NCI-H1694 treated with DMSO at 0.1 percent for 48 hours (cell line): ENCODE measurements at places on chromosomes 12 and 14.

GRCh38 chr12:126708492-126708896, 1558.5 kb upstream of the TMEM132C start:
- DNase-seq = no peak

GRCh38 chr12:70149665-70150064, 93.6 kb upstream of the CNOT2 start:
- no peak for DNase-seq

DNA sequence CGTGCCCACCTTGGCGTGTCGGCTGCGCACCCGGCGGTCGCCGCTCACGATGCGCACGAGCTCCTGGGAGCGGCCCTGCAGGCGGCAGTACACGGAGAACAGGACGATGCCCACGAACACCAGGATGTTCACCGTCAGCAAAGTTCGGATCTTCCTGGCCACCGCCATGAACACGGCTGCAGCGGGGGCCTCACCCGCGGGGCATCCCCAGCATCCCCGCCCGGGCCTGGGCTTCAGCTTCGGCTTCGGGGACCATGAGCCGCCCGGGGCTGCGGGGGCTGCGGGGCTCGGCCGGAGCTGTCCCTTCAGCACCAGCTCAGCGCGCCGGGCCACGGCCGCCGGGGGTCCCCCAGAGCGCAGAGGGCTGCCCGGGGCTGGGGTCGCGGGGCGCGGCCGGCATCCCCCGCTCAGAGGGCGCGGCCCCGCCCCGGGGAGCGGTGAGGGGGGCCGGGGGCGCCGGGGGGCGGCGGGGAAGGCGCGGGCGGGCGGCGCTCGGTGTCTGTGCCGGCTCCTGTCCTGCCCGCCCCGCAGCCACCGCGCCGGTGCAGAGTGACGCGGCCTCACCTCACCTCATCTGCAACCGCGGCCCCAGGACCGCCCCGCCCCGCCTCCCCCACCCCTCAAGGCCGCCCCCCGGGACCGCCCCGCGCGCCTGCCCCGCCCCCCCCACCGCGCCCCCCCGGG, at the start of gene GALNT9:
TSS of gene GALNT9 (minus strand) at position 554 of the 684 bp plus-strand sequence. CDS start at position 168, 386 bp downstream.
- DNase-seq = no peak

DNA sequence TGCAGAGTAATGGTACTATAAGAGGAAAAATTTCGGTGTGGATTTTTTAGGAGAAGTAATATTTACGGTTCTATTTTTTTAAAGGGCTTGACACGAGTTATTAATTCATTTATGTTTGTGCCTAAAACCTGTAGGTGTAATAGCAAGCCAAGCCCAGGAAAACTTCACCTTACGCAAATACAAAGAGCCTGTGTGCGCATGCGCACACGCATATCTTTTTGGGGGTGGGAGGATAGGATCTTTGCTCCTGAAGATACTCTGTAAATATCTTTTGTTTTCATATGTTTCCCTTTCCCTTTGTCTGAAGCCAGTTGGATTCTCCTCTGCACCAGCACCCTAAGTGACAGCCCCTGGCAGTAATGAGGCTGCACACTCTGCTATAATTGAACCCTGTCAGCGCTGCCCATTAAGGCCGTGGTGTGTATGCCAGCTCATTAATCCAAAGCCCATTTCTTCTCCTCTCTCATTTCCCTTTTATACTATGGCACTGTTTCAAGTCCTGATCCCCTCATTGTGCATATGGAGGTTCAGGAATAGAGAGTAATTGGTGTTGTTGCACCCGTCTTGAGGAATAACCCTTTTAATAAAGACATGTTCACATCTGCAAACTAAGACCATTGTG, 327.2 kb upstream of the E2F7 start:
- DNase-seq = no peak

GRCh38 chr12:22069851-22070250, 23.8 kb downstream of the CMAS start:
- no peak for DNase-seq

GRCh38 chr14:59131938-59132795, 56.3 kb upstream of the DAAM1 start:
- no peak for DNase-seq

DNA sequence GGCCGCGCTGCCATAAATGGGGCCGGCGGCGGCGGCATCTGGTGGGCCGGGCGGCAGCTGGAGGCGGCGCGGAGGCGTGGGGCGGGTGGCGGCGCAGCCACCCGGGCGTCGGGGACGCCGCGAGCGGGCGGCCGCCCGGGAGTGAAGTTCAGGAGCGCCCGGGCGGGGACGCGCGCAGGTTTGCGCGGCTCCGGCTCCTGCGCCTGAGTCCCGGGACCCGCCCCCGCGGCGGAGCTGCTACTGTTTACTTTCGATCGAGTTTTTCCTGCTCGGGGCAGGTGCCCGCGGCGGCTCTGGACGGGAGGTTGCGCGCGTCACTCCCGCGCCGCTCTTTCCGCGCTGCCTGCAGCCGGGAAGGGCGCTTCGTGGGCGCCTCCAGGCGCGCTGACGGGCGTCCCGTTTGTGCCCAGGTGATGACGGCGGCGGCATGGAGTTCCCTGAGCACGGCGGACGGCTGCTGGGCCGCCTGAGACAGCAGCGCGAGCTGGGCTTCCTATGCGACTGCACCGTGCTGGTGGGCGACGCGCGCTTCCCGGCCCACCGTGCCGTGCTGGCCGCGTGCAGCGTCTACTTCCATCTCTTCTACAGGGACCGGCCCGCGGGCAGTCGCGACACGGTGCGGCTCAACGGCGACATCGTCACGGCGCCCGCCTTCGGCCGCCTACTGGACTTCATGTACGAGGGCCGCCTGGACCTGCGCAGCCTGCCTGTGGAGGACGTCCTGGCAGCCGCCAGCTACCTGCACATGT, at the start of gene ZBTB42:
TSS of gene ZBTB42 (plus strand) at position 331 of the 749 bp plus-strand sequence. CDS start at position 428, 97 bp downstream.
- peak; percentile 73 for DNase-seq

- no peak for DNase-seq
Observed at GRCh38 chr14:59116984-59117415, 71.5 kb upstream of the DAAM1 start.

- DNase-seq = no peak
Observed at GRCh38 chr14:72387726-72388125, 455.5 kb downstream of the RGS6 start.

GRCh38 chr12:27344760-27345159, 12.1 kb downstream of the BMAL2 start:
- no peak for DNase-seq

DNA sequence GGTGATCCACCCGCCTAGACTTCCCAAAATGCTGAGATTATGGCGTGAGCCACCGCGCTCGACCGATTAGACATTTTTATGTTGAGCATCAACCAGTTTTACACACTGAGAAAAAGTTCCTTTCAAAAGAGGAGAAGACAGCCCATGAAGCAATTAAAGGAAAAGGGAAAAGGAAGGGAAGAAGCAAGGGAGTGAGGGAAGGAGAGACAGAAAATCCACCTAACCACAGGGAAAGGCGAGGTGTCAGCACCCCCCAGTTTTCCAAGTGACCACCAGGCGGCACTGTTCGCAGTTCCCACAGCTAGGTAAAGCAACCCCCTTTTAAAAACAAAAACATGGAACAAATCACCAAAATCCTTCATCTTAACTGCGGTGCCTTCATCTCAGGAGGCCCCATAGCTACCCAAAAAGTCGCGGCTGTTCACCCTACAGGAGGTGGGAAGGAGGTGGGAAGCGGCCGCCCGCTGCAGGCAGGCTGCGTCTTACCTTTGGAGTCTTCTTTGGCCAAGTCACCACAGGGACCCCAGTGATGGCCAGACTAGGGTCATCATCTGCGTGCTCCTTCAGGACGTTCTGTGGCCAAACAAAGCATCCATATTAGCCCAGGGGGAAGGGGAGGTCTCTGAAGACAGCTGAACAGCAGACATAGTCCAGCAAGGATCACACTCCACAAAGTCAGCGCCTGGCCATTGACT, 86.6 kb downstream of the KDM2B start:
- no peak for DNase-seq

DNA sequence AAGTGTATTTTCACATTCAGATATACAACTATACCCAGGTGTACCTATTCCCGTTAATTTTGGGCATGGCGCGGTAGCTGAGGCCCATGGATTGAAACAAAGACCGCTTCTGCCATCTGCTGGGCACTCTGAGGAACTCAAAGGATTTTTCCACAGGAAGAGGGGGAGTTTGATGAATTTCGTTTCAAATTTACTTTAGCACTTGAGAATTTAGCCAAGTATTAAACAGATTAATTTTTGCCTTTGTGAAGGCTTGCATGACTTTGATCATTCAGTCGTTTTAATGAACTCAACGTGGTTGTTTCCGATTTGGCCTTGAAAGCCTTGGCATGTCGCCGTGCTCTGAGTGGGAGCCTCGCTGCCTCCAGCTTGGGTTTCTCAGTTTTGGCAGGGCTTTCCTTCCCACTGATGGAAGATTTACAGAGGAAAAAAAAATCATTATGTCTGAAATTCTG, 153.2 kb upstream of the DDHD1 start:
- DNase-seq = peak; percentile 31

GRCh38 chr12:113359133-113359938, 949 bp downstream of the PLBD2 start:
- DNase-seq = peak; percentile 51

GRCh38 chr12:54028314-54029201, at the start of gene HOXC6:
Gene HOXC6, plus strand, starts transcription at chr12:54028440. Its CDS starts 82 bp downstream, at chr12:54028522.
- no peak for DNase-seq

DNA sequence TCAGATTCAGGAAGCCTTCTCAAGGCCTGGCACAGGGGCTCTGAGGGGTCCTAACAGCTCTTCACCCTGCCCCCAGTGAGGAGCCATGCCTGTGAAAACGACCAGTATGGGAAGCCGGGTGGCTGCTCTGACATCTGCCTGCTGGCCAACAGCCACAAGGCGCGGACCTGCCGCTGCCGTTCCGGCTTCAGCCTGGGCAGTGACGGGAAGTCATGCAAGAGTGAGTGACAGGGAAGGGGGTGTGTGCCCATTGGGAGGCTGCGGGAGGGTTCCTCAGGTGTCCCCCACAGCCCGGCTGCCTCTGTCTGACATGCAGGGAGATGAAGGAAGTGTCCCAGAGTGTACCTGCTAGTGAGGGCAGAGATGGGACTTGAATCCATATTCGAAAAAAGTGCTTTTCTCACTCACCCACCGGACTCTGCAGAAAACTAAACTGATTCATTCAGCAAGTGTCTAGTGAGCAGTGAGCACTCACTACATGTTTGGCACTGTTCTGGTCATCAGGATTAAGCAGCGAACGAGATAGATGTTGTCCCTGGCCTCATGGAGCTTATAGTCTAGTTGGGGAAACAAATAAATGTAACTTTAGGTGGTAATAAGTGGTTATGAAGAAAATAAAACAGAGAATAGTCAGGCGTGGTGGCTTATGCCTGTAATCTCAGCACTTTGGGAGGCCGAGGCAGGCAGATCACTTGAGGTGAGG, 9.4 kb upstream of the LRP1-AS start:
- DNase-seq = no peak

DNA sequence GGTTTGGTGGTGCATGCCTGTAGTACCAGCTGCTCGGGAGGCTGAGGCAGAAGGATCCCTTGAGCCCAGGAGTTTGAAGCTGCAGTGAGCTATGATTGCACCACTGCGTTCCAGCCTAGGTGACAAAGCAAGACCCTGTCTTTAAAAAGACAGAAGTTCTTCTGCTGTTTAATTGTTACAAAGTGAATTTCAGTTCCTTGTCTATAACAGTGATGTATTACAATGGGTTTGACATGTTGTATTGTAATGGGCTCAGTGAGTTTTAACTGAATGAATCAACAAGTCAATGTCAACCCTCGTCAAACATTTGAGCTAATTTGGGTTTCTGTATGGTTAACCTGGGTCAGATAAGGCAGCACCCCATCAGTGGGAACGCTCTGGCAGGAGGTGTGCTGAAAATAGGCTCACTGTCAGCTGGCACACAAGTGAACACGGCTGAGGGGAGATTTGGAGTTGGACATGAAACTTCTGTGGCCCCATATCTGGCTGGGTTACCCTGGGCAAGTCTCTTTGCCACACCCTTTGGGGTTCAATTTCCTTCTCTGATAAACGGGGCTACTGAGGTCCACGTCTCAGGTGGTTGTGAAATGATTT, 14.0 kb upstream of the TRPV4 start:
- no peak for DNase-seq

GRCh38 chr12:69467366-69467765, 2.8 kb upstream of the FRS2 start:
- no peak for DNase-seq

DNA sequence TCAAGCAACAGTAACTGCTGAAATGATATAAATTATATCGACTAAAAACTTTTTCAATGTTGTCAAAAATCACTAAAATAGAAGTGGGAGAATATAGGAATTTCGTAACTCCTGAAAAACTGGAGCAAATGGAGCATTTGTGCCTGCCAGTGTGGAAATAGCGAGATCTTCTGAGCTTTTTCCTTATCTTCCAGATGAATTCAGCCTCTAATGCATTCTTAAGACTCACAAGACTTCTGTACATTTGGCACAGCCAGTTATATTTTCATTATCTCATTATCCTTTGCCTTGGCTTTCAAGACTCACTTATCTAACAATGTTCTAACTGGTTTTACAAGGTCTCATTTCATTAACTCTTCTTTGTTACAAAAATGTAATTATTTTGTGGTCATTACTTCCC, 252.4 kb downstream of the GXYLT1 start:
- no peak for DNase-seq

DNA sequence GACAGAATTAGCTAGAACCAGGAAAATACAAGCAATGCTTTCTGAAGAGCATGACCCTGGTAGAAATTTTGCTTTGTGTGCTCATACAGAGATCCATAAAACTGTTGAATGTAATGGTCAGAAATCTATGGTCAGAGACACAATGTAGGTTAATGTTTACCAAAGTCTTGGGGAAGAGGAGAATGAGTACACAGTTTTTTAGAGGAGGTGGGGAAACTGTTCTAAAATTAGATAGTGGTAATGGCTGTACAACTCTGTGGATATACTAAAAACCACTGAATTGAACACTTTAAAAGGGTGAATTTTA, 109.5 kb upstream of the ARHGAP5 start:
- no peak for DNase-seq

- DNase-seq = no peak
Observed at GRCh38 chr12:101430456-101430855, 22.9 kb upstream of the ARL1 start.

- DNase-seq = no peak
Observed at GRCh38 chr12:3009780-3010179, 50.6 kb downstream of the TEAD4 start.

GRCh38 chr12:94636462-94637085, 13.8 kb downstream of the TMCC3 start:
- DNase-seq = no peak

- no peak for DNase-seq
Observed at GRCh38 chr12:12999271-12999958, 650 bp downstream of the HEBP1 start.

GRCh38 chr12:22919883-22920282, 294.9 kb downstream of the ETNK1 start:
- no peak for DNase-seq

DNA sequence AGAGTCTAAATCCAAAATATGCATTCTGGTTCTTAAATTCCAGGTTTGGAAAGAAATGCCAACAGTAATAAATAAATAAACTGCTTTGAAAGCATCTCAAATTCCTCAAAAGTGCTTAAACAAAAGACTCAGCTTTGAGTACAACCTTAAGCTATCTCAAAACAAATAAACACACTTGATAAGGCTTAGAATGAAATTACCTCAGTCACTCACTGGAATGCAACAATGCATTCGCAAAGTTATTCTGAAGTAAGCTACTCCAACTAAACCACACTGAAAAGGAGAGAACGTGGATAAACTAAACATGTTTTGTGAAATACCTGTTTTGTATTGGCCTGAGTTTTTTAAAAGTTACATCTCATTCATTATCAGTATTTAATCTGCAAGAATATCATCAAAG, 1.2 kb downstream of the SPTSSA start:
- no peak for DNase-seq
